ENCODE measurements at places on chromosomes 13 and 19.

- no peak for DNase-seq
Observed at GRCh38 chr13:92354583-92354982, 872.0 kb upstream of the GPC6 start.

DNA sequence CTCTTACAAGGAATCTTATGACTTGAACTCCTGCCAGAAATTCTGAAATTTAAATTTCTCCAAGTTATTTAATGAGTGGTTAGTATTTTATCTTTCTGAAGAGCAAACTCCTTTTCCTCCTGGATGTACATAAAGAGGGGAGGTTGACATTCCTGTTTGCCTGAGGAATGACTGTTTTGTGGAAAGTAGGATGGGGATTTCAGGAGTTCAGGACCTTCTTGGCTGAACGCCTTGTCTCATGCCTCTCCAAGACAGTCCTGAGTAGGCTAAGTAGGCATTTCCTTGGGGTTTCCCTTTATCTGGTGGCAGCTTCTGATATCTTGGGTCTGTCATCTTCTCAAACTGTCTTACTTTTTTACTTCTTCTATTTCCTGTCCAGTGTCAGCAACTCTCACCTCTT is 356.6 kb downstream of the TDRD3 start:
- no peak for DNase-seq

DNA sequence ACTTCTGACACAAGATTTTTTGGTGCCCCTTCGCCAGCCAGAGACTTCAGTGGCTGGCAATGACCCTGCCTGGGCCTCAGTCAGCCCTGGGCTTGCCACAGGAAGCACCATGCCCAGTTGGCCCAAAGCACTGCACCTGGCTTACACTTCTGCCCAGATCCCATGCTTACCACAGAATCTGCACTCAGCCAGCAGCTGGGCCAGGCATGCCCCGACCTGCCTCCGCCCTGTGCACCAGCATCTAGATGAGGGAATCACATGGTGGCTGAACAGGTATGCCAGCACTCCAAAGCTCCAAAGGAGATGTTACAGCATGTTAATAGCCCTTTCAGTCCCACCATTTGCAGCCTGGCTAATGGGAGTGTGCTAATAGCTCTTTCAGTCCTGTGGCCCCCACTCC is 690.9 kb downstream of the SLITRK6 start:
- DNase-seq: no peak

DNA sequence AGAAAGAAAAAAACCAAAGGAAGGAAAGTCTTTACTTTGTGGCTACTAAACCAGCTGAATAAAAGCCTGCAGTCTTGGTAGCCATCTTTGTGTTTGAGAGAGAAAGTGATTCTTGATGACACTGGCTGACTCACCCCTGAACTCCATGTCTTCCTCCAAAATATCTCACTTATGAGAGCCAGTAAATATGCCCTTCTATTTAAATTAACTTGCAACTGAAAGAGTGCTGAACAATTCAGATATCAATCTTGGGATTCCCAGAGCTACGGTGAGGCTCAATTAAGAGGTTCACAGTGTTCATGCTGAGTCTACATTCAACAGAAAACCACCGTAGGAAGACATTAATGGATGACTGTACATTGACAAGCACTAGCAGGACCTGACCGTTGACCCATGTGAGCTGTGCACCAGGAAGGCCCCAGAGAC is 57.9 kb downstream of the KCTD12 start:
- DNase-seq: no peak

GRCh38 chr19:31543456-31543855 is 194.2 kb upstream of the TSHZ3 start:
- no peak for DNase-seq

GRCh38 chr13:59588717-59589067 is 575.0 kb downstream of the DIAPH3 start:
- DNase-seq: no peak

DNA sequence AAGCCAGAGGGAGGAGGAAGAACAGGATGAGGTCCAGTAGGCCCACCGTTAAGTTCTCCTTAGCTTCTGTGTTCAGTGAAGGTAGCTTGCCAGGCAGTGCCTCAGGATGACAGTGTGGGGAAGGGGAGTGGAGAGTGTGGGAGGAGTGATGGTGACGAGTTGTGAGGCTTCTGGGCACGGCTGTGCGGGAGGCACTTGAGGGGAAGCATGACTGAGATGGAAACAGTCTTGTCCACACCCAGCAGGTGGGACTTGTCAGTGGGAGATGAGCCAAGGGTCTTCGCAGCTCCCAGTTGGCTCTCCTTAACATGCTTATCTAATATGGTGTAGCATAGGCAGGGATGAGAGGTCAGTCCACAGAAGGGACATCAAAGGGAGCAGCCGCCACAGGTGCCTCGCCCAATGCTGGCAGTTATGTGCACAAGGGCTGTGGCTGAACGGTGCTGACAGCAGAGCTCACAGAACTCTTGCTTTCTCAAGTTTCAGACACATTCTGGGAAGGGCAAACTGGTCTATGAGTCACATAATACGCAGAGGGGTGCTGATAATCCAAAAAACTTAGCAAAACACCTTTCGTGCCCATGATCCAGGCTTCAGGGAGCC is 47.5 kb downstream of the OXGR1 start:
- DNase-seq: no peak

DNA sequence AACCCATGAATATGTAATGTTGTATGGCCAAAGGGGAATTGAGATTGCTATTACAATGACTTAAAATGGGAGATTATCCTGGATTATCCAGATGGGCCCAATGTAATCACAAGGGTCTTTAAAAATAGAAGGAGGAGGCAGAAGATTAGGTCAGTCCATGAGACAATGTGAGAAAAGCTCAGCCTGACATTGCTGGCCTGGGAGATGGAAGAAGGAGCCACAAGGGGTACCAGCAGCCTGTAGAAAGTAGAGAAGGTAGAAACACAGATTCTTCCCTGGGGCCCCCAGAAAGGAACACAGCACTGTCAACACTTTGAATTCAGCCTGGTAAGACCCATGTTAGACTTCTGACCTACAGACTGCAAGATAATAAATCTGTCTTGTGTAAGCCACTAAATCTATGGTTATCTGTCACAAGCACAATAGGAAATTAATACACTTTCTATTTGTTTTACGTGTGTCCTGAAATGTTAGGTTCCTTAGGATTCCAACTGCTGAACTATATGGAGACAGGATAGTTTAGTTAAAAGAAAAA is 132.9 kb upstream of the SERP2 start:
- DNase-seq: no peak

DNA sequence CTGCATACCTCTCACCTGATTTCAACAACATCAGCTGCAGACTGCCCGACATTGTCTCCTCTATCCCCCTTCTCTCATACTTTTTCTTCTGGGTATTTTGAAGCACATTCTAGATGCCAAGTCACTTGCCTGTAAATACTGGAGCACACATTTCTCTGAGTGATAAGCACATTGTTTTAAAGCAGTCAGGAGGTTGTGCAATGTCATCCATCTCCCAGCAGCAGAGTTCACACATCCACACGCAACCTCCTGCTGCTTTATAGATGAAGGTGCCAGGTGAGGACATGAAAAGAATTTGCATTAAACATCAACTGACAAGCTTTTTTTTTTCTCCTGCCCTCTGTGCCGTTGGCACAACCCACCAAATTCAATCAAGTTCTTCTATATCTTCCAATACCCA is 5.5 kb downstream of the UPK1A start:
- DNase-seq: no peak

- DNase-seq: no peak
Observed at GRCh38 chr19:51138549-51138979, 3.5 kb upstream of the SIGLEC7 start.

- no peak for DNase-seq
Observed at GRCh38 chr19:7923295-7924191, 2.4 kb downstream of the CTXN1 start.

GRCh38 chr13:114012921-114013320 is 39.0 kb upstream of the C13orf46 start:
- DNase-seq: no peak

GRCh38 chr19:10601999-10602329 is 14.9 kb upstream of the AP1M2 start:
- no peak for DNase-seq

Data from NCI-H748 treated with DMSO at 0.1 percent for 48 hours (cell line).